ENCODE measurements at places on chromosomes 1 and 21.
A peak's percentile ranks its signal among the peaks of the same experiment; 100 is the strongest.

DNA sequence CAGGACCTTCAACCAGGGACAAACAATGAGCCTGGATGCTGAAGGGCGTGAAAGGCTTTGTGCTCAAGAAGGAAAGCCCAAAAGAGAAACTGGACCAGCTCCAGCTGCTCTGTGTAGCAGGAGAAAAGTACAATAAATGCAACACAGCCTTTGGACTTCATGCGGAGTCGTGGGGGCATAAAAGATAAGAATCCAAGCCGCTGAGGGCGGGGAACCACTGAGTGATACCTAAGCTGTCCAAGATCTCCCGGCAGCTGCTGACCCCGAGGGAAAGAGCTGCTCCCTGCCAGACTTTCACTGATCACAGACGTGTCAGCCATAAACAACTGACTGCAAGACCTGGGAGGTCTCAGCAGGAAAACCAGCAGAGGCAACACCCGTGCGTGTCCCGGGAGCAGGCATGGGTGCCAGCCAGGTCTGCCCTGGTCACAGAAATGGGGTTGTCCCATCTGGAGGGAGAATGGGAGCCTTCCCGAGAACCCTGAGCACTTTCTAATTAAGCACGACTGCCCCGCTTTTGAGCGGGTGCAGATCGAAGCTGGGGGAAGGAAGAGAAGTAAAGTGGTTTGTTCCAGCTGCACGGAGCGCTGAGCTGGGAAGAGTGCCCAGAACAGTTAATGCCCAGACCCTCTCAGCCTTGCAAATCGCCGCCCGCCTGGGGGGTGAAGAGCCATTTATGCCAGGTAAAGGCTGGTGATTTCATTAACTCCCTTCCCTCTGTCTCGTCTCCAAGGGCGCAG is 68.3 kb upstream of the TARDBP start:
- peak; percentile 70 for DNase-seq

GRCh38 chr1:28580722-28581530 is 11.1 kb upstream of the RAB42 start:
- no peak for DNase-seq

GRCh38 chr1:39003794-39004193 is 12.7 kb downstream of the AKIRIN1 start:
- no peak for DNase-seq

DNA sequence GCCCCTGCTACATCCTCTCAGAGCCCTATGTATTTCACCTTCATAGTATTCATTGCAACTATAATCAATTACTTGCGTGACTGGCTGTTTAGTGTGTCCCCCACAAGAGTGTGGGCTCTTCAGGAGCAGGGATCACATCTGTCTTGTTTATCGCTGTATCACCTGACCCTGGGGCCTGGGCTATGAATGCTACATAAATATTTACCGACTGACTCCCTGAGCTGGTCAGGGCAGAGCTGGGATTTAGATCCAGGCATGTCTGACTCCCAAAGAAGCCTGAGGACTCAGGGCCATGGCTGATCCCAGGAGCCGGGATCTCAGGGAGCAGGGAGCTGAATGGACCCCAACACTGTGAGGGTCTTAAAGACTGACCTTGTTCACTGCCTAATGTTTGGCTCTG is 49.7 kb downstream of the AHDC1 start:
- DNase-seq, result no peak

- DNase-seq, result no peak
Observed at GRCh38 chr1:247966532-247967204, 1.6 kb downstream of the OR2AK2 start.

DNA sequence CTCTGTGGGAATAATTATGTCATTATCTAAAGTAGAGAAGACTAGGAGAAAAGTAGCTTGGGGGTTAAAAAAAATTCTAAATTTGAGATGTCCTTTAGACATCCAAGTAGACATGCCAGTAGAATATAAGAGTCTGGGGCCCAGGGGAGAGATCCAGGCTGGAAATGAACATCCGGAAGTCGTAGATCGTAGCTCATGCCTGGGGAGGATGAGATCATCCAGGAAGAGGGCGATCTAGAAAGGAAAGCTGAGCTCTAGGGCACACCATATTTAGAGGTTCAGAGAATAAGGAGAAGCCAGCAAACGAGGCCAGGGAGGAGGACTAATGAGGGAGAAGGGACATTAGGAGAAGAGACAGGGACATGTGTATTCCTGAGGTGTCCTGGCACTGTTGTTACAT is 12.2 kb downstream of the NGF start:
- DNase-seq, result no peak

DNA sequence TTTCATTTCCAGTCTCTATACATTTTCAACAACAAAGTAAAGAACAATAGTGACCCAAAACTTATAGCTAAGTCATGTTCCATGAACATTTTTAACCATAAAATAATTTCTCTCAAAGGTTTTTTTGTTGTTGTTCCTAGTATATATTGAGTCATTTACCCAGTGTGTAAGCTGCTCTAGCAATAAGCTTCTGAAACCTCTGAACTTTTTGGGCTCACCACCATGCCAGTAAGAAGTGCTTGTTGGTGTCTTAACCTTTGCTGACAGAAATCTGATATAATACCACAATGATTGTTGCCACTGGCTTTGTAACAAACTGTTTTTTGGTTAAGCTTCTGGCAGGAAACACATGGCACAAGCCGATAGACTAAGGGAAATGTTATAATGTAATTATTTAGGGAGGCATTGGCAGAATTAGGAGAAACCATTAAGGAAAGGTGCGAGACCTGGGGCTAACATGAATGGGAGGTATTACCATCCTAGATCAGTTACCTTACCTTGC is 52.6 kb upstream of the UBE2U start:
- no peak for DNase-seq

DNA sequence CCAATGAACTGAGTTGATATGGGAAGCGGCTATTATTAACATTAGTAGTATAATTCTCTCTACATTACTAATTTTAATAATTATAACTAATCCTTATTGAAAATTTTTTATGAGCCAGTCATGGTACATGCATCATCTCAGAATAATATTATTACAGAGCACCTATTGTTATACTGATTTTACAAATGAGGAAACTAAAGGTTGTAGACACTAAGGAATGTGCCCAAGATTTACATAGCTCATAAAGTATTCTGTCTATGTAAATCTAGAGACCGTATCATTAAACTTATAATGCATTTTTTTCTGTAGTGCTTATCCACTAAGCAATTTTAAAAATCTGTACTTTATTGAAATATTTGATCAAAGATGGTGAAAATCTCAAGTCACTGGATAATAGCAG is 825.9 kb downstream of the PLA2G4A start:
- no peak for DNase-seq

- no peak for DNase-seq
Observed at GRCh38 chr1:63135174-63135512, 187.2 kb upstream of the FOXD3 start.

- DNase-seq, result no peak
Observed at GRCh38 chr1:107679411-107679953, 285.5 kb downstream of the VAV3 start.
